ENCODE measurements at places on chromosomes 5 and 9. TPM values are rescaled to one million over a fixed set of nuclear protein-coding genes. Genes with fewer than 3 reads are reported as not detected.
A peak's percentile ranks its signal among the peaks of the same experiment; 100 is the strongest.

DNA sequence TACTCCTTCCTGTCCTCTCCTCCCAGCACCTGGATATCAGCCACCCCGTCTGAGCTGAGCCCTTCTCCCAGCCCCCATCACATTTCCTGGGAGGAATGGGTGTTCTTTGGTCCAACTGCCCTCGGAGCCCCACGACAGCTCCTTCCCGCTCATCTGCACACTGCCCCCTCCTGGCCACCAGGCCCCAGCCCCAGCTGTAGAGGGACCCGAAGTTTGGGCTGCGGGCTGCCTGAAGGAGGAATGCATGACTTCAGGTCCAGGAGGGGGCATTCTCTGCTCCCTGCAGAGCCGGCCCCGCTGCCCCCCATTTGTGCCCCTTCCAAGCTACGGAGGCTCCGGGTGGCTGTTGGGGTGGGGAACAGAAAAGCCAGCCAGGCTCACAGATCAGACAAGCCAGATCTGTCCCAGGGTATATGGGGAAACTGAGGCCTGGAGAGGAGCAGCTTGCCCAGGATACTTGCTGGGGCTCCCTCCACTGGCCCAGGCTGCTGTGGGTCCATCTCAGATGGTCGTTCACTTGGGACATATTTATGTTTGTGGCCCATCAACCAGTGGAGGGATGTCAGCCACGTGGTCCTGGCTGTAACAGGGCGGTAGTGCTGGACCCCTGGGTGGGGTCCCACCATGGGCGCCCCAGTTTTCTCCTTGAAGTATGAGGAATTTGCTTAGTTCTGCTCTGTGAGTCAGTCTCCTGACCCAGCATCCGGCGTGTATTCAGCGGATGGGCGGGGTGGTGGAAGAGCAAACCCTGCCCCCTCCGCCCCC lies 33.1 kb downstream of the DAB2IP start:
- no peak for DNase-seq
- no peak overlapping the region for H3K4me3 ChIP-seq
- H3K27me3 ChIP-seq: no peaks in the 10 kb centered on the region

- H3K4me3 ChIP-seq: no peak overlapping the region
- no peak overlapping the region for H3K27ac ChIP-seq
- H3K27me3 ChIP-seq: no peaks in the 10 kb centered on the region
Observed at GRCh38 chr5:64773533-64773932, 4.8 kb downstream of the CWC27 start.

GRCh38 chr5:175021841-175022625 lies 297.7 kb downstream of the MSX2 start:
- no peak overlapping the region for H3K4me3 ChIP-seq
- no peak overlapping the region for H3K27ac ChIP-seq
- no peaks in the 10 kb centered on the region for H3K4me1 ChIP-seq
- no peaks in the 10 kb centered on the region for H3K27me3 ChIP-seq

- H3K27ac ChIP-seq: no peak overlapping the region
- H3K4me3 ChIP-seq: no peak overlapping the region
- no peaks in the 10 kb centered on the region for H3K27me3 ChIP-seq
- no peak for DNase-seq
- no peaks in the 10 kb centered on the region for H3K4me1 ChIP-seq
- no peaks in the 10 kb centered on the region for H3K36me3 ChIP-seq
Observed at GRCh38 chr9:8980496-8981013, 1181.0 kb upstream of the DMAC1 start.

DNA sequence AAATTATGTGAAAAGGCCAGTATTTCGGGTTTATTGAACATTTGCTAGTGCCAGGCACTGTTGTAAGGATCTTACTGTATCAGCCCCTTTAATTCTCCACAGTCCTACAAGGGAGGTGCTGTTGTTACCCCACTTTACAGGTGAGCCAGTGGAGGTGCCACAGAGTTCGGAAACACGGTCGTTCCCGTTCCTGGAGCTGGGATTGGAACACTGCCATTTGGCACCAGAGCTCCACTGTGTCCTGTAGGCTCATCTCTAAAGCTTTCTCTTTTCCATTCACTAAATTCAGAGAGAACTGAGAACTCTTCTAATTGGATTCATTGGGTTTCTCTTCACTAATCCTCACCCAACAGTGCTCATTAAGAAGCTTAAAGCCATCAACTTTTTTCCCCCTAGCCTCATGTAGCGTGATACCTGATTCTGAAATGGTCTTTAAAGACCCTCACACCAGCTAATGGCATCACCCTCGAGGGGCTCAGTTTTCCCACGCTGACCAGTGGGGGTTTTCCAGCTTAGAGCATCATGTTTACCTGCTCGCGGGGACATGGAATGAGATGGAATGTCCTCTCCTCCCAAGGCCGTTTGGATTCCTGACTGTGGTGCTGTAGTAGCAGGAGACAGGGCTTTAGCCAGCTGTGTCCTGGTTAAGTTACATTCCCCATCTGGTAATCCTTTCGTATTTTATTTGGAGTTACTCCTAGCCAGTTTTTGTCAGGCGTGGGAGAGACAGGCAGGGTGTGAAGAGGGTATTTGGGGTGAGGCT lies 5.8 kb downstream of the ERGIC1 start:
- H3K27me3 ChIP-seq: no peaks in the 10 kb centered on the region
- peak overlapping the region; percentile 63 for H3K27ac ChIP-seq
- H3K4me1 ChIP-seq: peaks cover 44% of the 10 kb centered on the region
- DNase-seq: no peak

GRCh38 chr5:32001284-32001683 lies 172.8 kb downstream of the GOLPH3 start:
- no peaks in the 10 kb centered on the region for H3K4me1 ChIP-seq
- no peaks in the 10 kb centered on the region for H3K27me3 ChIP-seq
- no peak overlapping the region for H3K27ac ChIP-seq
- no peak overlapping the region for H3K4me3 ChIP-seq
- H3K36me3 ChIP-seq: peaks cover 6% of the 10 kb centered on the region

DNA sequence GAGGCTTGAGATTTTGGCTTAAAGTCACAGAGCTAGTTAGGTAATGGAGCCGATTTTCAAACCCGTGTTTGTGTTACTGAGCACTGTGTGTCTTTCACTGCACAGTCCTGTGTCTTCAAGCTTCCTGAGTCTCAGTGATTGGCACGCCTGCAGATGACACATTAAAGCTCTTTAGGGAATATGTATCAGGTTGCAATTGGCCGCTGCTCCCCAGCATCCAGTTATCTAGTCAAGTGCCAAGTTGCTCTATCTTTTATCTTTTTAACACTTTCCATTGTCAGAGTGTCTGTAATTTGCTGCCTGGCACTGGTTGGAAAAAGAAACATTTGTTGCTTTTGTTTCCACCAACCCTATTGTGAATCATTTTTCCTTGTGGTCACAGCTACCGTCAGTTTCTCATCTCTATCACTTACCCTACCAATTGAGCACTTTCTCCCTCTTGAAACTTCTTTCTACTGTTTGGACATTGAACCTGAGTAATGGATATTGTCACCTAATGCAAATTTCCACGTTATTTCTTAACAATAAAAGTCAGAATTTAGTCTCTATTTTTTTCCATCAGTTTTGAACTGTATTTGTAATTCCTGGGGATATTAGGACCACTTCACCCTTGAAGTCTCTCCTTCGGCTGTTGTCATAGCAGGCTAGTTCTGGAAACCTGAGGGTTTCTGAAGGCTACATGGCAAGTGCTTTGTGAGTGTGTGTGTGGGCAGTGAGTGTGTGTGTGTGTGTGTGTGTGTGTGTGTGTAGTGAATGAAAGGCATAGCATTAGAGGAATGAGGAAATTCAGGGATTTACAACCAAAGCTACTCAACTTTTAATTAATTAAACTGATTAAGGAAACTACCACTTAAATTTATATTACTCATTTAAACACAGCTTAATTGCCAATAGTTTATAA lies 274.3 kb downstream of the ISL1 start:
- H3K4me3 ChIP-seq: no peak overlapping the region
- no peak for DNase-seq
- H3K27me3 ChIP-seq: no peaks in the 10 kb centered on the region
- no peaks in the 10 kb centered on the region for H3K36me3 ChIP-seq
- no peaks in the 10 kb centered on the region for H3K4me1 ChIP-seq

DNA sequence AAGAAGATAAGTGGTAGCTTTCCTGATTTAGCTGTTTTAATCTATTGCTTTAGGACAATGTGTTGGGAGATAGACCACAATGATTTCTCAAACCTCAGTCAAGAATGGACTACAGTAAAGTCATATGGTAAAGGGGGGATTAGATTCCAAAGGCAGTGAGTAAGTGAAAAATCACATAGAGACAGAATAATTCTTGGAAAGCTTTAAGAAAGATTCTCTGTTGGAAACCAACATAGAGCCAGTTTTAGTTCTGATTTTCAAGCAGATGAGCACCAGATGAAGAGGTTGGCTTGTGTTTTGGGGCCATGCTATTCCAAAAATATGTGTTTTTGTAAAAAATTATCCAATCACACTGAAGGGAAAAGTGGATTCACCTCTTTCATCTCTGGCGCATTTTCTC lies 256.8 kb upstream of the RPS23 start:
- H3K27me3 ChIP-seq: no peaks in the 10 kb centered on the region
- no peaks in the 10 kb centered on the region for H3K36me3 ChIP-seq
- no peak overlapping the region for H3K27ac ChIP-seq

SPATA31E1 gene
- total RNA-seq: not detected

NTRK2 gene
- total RNA-seq: 30.1 TPM

VLDLR gene
- total RNA-seq: 45.3 TPM

AMACR gene
- 4.1 TPM for total RNA-seq

CMYA5 gene
- total RNA-seq: 1,199 TPM

Measured in right atrium auricular region (tissue), 2 donors.